ENCODE measurements at places on chromosomes 7 and 10.

GRCh38 chr10:104123397-104123796 is 1.4 kb downstream of the SFR1 start:
- DNase-seq: no peak

DNA sequence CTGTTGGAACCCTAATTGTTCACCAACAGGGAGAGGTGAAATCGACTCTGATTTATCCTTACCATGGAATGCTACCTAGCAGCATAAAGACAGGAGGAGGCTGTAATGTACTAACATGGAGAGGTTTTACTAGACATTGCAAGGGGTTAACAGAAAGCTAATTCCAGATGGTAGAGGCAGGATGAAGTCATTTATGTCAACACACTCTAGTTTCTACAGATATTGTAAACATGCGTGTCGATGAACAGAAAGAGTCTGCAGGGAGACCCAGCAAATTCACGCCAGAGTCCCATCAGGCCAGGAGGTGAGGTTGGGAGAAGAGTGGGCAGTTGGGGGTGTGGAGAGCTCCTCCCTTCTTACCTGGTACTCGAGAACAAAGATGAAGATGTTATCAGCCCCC is 7.0 kb downstream of the NPC1L1 start:
- no peak for DNase-seq

- DNase-seq: no peak
These were observed 78.9 kb upstream of the NXPH1 start for GRCh38 chr7:8354503-8354902.

- no peak for DNase-seq
These were observed 100.2 kb downstream of the MICU1 start for GRCh38 chr10:72525689-72526088.

DNA sequence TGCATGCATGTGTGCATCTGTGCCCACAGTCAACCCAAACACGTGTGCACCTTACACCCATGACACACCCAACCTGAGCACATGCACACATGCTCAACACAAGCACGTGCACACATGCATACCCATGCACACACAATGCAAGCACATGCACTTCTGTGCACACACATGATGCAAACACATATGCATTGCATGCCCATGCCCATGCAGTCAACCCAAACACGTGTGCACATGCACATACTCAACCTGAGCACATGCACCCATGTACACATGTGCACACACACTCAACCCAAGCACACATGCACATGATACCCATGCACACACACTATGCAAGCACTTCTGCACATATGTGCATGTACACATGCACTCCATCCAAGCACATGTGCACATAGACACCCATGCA is 84.5 kb upstream of the FAM20C start:
- DNase-seq: no peak

DNA sequence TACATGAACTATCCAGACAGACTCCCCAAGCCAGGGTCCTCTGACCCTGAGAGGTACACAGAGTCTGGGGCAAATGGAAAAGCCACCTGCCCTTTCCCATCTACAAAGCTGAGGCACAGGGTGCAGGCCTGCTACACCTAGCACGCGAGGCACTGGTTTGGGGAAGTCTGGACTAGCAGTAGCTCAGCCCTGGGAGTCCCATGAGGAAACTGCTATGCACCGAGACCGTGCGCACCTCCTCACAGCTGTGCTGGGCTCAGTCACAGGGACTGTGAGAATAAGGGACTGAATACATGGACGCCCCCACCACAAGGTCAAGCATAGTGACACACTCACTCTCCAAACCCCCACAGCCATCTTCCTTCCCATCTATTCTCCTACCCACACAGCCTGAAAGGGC is 8.2 kb downstream of the MAT1A start:
- no peak for DNase-seq

DNA sequence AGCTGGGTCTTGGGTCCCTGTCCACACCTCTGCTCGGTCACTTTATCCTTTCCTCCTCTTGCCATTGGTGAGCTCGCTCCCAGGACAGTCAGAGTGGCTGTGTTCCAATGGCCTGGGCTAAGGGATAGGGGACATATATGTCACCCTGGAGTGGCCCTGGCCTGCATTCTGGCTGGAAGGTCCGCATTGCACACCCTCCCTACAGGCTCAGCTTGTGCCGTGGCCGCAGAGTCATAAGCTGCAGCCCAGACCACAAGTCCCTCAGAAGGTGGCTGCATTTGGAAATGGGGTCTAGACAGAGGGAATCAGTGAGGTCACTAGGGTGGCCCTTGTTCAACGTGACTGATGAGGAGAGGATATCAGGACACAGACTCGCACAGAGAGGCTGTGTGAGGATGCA is 363.8 kb upstream of the SHH start:
- no peak for DNase-seq

DNA sequence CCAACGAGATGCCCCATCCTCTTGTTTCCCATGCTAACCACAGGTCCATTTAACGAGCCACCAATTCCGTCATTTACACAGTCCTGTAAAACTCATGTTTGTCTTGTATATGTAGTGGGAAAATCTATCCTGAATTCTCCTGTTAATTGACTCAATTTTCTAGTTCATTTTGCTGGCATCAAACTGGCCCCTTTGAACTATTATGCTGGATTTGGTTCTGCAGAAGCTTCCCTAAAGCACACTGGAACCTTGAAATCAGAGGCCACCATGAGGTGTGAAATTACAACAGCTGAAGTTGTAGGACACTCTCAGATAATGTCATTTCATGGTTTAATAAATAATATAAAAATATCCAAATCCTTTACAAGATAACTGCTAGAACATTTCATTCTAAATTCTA is 129.8 kb upstream of the AKR1E2 start:
- no peak for DNase-seq

DNA sequence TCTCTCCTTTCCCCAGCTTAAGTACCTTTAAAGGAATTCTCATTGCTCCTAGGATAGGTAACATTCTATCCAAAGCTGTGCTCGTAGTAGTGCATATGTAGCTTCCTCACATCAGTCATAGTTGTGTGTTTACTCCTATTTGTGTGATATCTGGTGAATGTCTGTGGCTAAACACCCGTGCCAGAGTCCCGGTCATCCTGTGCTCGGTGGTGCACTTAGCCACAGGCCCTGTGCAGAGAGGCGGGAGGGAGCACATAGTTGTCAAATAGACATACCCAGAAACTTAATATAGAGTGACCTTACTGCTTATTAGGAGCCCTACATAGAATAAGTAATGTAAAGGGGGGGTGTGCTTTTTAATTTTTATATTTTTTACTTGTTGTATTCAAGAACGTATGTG is 76.6 kb downstream of the RBM33 start:
- no peak for DNase-seq

DNA sequence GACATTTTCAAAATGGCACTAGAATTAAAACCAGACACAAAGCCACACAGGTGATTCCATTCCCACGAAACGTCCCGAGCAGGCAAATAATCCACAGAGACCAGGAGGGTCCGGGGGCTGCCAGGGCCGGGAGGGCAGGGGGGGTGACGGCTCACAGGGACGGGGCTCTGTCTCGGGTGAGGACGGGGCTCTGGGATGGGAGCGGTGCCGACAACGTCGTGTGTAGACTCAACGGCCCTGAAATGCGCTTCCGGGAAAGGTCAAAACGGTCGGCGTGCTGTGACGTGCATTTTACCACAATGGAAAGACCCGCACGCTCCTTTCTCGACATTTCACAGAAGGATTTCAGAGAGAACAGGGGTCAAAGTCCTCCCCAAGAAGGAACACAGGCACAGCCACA is 63.3 kb upstream of the PDGFA start:
- no peak for DNase-seq

- no peak for DNase-seq
These were observed 140.1 kb downstream of the LRRC4 start for GRCh38 chr7:127891144-127891543.

GRCh38 chr7:132489776-132490237 is 86.5 kb downstream of the PLXNA4 start:
- DNase-seq: no peak

GRCh38 chr10:6201516-6201975 is 1.2 kb upstream of the PFKFB3 start:
- peak; percentile 64 for DNase-seq

GRCh38 chr10:88158526-88159122 is 295.2 kb downstream of the PTEN start:
- DNase-seq: no peak

DNA sequence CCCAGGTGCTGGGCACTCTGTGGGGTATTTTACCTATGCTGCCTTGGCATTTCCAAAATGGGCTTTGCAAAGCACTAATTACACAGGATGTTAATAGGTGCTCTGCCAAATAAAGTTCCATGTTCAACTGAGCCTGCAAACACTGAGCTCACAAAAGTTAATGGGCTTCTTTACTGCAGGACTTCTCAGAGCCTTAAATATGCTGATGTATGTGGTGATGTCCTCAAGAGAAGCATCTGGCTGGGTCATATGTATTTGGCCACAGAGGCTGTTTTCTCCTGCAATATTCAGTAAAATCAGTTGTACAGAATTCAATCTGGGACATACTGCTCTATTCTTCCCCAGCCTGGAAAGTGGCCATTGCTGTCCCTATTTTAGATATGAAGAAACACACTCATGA is 31.3 kb downstream of the GRID1 start:
- DNase-seq: no peak

DNA sequence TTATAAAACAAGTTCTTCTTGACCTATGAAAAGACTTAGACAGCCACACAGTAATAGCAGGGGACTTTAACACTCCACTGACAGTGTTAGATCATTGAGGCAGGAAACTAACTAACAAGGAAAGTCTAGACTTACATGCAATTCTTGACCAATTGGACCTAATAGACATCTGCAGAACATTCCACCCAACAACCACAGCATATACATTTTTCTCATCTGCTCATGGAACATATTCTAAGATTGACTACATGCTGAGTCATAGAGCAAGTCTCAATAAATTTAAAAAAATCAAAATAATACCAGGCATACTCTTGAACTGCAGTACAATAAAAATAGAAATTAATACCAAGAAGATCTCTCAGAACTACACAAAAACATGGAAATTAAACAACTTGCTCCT is 219.5 kb upstream of the HPS1 start:
- no peak for DNase-seq

DNA sequence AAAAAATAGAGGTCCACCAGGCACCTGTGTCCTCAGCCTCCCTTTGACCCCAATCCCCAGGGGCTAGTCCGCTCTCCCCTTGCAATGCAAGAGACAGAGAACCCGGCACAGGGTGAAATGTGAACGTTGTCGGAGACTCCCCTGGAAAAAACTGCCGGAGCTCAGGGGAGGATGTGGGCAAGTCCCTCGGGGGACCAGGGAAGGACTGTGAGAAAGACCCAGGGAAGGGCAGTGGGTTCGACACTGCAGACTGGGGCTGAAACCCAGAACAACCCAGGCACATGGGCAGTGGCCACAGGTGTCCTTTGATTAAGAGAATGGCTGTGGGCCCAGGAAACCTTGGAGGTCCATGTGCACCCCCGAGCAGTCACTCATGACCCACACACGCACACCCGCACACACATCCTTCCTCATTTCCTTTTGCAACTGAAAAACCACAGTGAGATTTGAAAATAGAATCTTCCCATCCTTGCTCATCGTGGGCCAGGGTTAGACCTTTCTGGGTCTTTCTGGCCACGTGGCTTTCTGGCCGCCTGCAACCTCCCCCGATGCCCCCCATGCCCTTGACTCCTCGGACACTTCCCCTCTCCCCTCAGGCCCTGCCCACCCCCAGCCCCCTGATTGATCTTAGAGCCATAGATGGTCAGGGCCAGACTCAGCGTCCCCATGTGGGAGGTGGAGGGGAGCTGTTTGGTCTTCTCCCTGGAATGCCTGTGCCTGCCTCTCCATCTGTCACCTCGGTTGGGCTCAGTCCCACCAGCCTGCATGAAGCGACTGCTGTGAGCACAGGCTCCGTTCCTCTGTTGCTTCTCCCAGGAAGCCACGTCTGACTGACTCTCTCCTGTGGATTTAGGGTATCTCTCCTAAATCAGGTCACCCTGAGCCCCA is 7.9 kb downstream of the LAT2 start:
- DNase-seq: peak; percentile 26

- DNase-seq: no peak
These were observed 43.2 kb upstream of the FAM133B start for GRCh38 chr7:92633211-92633906.
